ENCODE measurements at places on chromosomes 3 and 15. TPM values are rescaled to one million over a fixed set of nuclear protein-coding genes. Genes with fewer than 3 reads are reported as not detected.

- DNase-seq, result no peak
Observed at GRCh38 chr3:39896184-39896583, 86.8 kb downstream of the MYRIP start.

The SLC51B gene
- not detected for total RNA-seq

- no peak for DNase-seq
Observed at GRCh38 chr15:90950676-90951075, 4.0 kb upstream of the RCCD1 start.

The CDHR4 gene
- not detected for total RNA-seq

The PAQR5 gene
- total RNA-seq, result 1.2 TPM

DNA sequence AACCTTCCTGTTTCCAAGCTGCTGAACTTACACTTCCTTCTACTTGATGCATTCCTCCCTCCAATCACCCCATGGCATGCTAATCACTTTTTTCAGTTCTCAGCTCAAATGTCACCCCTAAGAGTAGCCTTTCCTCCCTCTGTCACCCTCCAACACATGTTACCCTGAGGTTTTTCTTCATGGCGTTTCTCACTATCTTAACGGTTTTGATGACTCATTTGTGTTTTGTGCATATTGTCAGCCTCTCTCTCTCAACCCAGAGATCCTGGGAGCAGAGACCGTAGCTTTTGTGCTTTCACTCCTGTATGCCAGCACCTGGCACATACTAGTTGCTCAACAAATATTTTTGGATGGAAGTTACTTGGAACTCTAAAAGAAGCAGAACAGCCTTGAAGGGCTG, 24.5 kb downstream of the LRRC3B start:
- DNase-seq, result no peak

The NR1I2 gene
- not detected for total RNA-seq

DNA sequence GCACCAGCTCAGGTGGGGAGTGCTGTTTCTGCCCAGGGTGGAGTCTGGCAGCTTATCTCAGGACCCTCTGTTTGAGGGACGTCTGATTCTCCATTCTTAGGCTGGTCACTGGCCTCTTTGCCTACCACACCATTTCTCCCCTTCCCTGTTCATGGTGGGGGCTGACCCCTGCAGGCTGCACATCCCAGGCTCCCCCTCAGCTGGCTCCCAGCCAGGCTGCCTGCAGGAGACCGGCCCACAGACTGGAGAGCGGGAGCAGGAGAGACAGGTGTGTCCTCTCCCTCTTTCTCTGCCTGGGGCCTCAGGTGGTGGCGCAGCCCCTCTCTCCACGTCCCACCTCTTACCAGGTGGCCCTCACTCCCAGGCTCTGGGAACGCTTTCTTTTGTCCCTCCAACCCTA, 60.8 kb downstream of the RAB11A start:
- no peak for DNase-seq

Measured in thoracic aorta (tissue), 2 donors.